Heart left ventricle (tissue), 16 donors: ENCODE measurements at places on chromosomes 7 and 10. TPM values are rescaled to one million over a fixed set of nuclear protein-coding genes. Genes with fewer than 3 reads are reported as not detected.

Gene OR2A1
- total RNA-seq, result not detected

DNA sequence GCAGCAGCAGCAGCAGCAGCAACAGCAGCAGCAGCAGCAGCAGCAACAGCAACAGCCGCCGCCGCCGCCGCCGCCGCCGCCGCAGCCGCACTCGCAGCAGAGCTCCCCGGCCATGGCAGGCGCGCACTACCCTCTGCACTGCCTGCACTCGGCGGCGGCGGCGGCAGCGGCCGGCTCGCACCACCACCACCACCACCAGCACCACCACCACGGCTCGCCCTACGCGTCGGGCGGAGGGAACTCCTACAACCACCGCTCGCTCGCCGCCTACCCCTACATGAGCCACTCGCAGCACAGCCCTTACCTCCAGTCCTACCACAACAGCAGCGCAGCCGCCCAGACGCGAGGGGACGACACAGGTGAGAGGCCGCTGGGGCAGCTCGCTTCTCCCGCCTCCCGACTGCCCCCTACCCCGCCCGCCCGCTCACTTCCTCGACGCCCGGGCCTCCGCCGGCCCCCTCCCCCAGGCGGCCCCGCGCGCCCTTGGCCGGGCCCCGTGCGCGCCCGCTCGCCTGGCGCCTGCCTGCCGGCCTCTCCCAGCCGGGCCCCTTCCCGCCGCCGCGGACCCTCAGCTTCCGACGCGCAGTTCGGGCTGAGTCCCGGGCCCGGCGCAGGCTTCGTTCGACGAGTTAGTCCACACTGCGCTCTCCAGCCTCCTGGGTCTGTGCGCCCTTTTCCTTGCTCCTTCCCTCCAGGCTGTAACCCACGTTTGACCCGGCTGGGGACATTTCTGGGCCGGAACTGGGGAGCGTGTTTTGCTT, 882 bp downstream of the DLX6 start:
- no peak for DNase-seq

Gene DKK1
- 0.91 TPM for total RNA-seq

DNA sequence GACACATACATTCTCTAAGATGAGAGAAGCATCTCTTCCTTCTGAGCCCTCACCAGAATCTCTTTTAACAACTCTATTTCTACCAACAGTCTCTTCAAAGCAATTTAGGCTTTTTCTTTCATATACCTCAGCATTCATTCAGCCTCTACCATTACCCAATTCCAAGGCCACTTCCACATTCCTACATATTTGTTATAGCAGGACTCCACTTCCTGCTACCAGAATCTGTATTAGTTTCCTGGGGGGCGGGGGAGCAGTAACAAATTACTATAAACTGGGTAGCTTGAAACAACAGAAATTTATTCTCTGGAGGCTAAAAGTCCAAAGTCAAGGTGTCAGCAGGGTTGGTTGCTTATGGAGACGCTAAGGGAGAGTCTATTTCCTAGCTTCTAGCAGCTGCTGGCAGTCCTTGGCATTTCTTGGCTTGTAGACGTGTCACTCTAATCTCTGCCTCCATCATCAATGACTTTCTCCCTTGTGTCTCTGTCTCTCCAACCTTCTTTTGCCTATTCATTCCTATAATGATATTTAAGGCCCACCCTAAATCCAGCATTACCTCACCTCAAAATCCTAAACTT, 7.4 kb downstream of the PRPS1L1 start:
- no peak for DNase-seq

Gene FAM237B
- total RNA-seq, result not detected

GRCh38 chr10:48796713-48797245, 112.1 kb downstream of the WDFY4 start:
- no peak for DNase-seq

Gene MYH16
- not detected for total RNA-seq

GRCh38 chr7:91685544-91685943, 195.0 kb downstream of the MTERF1 start:
- no peak for DNase-seq

GRCh38 chr7:71896535-71896934, 515.6 kb downstream of the CALN1 start:
- DNase-seq, result no peak

DNA sequence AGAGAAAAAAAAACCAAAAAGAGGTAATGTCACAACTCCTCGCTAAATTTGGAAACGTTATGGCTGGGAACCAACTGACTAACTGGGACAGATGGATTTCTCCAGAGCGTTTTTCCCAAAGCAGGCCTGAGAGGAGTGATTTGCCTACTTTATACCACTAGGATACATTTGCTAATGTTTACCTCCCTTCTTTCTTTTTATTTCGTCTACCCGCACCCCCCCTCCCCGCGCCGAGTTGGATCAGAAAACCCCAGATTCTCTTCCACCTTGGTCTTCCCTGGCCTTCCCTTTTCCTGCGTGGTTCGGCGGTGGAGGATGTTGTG, 7.2 kb downstream of the CPA2 start:
- no peak for DNase-seq

- DNase-seq, result no peak
These were observed 18.6 kb downstream of the NUDCD3 start for GRCh38 chr7:44471850-44472249.

DNA sequence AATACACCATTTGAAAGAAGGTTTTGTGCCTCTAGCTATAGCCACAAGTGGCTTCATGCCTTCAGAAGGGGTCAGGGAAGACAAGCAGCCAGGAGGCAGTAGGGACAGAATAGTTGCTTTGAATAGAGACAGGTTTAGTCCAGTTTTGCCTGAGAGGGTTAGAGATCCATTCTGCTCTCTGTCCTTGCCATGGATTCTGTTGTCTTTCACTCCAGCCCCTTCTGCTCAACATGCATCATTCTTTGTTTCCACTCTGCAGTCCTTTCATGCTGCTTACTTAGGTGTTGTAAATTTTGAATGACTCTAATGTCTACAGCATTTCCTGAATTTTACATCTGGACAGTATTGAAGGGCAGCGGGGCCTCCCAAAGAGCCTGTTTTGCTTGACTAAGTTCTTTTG, 60.3 kb downstream of the CNTNAP2 start:
- DNase-seq, result no peak

- no peak for DNase-seq
These were observed 1.2 kb downstream of the PRSS1 start for GRCh38 chr7:142750321-142750938.

DNA sequence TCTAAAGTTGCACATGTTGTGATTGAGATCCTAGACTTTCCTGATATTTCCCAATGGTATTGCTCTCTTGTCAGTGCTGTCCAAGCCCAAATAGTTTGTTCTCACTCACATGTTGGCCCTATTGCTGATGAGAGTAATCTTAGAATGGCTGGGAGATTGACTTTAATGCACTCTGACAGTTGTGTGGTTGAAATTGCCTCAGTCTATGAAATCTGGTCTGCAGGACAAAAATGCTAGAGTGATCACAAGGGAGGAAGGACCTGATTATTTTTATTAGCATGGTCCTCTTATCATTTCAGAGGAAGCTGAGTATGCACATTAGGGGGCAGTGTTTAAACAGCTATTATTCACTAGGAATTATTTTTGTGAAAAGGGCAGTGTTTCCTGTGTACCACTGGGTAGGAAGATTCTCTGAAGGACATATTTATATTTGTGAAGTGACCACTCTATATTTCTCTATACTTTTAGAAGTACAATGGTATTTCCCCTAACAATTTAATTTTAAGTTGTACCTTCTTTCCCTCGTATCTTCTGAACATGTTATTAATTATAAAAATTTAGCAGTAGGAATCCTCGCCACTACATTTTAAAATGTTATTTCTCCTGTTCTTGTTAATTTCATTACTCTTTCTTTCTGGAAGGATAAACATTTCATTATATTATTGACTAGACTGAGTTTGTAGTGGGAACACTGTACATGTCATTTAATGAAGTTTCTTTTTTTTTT, 64.4 kb downstream of the SUGCT start:
- no peak for DNase-seq

DNA sequence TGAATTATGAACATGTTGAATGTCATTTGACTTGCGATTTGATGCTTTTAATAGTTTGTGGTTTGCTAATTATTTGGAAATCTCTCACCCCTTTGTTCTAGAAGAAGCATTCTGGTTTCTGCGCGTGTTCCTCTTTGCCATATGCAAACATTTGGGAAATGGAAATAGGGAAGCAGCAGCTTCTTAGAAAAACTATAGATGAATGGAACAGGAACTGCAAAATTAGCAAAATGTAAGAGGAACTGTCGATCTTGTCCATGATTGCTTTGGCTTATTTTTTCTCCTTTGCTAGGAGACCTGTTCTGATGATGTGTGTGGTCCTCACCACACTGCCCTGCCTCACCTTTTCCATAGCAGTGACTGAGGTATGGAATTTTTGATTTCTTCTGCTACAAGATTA, 19.0 kb downstream of the TMEM236 start:
- no peak for DNase-seq

Gene SPDYE2B
- not detected for total RNA-seq

DNA sequence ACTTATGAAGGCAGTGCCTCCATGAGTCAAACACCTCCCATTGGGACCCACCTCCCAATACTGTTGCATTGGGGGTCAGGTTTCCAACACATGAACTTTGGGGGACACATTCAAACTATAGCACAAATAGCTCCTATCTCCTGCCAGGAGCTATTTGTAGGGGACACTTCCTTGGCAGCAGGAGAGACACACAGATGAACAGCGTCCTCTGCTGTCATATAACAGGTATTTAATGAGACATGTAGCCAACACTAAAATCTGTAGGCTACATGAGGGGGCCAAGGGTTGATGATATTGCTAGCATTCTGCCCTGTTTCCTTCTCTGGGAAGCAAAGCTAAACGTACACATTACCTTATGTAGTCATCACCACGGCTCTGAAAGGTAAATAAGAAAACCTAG, 2.6 kb upstream of the GPR26 start:
- no peak for DNase-seq

DNA sequence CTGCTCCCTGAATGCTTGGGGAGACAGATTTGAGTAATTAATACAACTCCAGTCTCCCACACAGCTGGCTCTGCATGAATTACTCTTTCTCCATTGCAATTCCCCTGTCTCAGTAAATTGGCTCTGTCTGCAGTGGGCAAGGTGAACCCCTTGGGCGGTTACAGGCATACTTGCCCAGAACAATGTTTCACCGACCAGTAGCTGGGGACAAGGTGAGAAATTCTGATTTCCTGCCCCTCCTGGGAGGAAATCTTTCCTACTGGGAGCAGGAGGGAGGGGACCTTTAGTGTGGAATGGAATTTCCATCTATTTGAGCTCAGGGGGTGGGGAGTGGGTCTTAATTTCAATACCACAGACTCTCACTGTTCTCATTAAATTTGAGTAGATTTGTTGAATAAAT, 42.2 kb upstream of the FZD9 start:
- DNase-seq, result no peak

GRCh38 chr7:28293527-28293835, 112.9 kb upstream of the JAZF1 start:
- no peak for DNase-seq

Gene VWDE
- total RNA-seq, result 0.58 TPM

Gene TAS2R3
- total RNA-seq, result 1.2 TPM

Gene ASAH2
- total RNA-seq, result 1.00 TPM
